ENCODE measurements at places on chromosomes 12 and 14.

- DNase-seq: no peak
Measured at GRCh38 chr14:89941830-89942377, 12.6 kb downstream of the EFCAB11 start.

DNA sequence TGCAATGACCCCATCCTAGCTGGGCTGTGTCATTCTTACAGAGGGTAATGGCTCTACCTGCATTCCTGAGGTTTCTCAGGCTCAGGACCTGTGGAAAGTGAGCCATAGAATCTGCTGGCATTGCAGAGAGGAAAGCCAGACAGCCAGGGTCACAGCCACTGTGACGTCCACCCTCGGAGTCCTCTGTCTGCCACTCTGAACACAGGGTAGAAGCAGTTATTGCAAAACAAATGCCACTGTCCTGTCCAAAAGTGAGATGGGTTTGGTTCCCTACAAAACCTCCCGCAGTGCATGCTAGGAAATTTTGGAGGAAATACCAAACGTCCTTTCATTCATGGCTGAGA is 37.8 kb downstream of the TNFAIP2 start:
- no peak for DNase-seq

DNA sequence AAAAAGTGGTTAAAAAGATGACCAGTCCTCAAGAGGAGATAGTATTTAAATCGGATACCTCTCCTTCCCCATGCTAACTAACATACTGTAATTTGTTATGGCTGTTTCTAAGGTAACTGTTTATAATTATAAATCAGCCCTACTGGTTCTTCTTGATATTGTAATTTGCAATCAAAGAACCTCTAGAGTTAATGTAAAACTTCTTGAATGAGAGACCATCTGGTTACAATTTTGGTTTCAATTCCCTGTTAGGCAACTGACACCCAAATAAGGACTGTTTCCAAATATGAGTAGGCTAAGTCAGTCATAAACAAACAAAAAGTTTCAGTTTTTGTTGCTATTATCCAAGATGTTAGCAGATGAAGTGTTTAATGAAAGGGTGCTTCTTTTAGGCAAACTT is 120.2 kb upstream of the DNM1L start:
- no peak for DNase-seq

DNA sequence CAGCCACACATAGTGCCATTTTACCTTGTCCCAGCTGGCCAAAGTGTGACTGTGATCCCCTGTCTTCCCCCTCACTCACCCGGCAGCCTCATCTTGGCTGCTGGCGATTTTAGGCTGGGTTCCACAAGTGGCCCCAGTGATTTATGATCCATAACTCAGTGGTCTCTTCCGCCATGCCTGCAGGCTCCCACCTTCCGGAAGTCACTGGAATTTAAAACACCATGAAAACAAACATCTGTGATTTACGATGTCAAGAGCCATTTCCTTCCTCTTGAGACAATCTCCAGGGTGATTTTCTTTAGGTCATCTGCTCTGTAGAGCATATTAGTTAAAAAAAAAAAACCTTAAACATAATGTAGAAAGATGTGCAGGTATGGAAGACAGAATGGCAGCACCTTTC is 282.3 kb downstream of the CACNA1C start:
- no peak for DNase-seq

GRCh38 chr12:62709311-62709710 is 225.6 kb downstream of the PPM1H start:
- no peak for DNase-seq

DNA sequence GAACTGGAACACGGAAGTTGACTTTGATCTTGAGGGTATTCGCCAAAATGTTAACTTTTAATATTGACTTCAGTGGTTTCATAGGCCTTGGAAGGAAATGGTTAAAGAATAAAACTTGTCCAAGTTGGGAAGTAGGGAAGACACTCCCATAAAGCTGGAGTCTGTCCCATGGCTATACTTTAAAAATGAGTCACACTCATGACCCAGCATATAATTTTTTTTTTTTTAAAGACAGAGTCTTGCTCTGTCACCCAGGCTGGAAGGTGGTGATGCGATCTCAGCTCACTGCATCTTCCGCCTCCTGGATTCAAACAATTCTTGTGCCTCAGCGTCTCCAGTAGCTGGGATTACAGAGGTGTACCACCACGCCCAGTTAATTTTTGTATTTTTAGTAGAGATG is 19.6 kb downstream of the TMPRSS12 start:
- no peak for DNase-seq

- DNase-seq: peak; percentile 75
Measured at GRCh38 chr12:49200919-49201594, 12.2 kb upstream of the TUBA1A start.

DNA sequence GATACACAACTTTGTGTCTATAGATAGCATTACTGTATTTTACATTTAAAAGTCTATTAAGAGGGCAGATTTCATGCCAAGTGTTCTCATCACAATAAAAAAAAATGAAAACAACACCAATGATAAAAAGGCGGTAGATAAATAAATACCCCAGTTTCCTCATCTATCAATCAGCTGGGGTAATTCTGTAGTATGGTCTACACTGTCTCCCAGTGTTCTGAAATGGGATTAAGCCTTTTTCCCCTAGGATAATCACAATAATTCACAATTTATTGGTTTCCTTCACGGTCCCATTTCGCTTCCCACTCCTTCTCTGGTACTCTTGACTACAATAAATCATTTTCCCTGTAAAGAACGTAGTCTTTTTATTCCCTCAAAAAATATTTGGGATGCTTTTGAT is 114.3 kb downstream of the SSPN start:
- DNase-seq: no peak

GRCh38 chr12:11695321-11695720 is 45.8 kb downstream of the ETV6 start:
- DNase-seq: no peak
